DMS53 (cell line): ENCODE measurements at places on chromosomes 2 and 18.

- peak; percentile 56 for DNase-seq
Observed at GRCh38 chr18:31680831-31681568, 3.4 kb downstream of the B4GALT6 start.

GRCh38 chr2:212726403-212726802 is 187.8 kb upstream of the ERBB4 start:
- peak; percentile 53 for DNase-seq

DNA sequence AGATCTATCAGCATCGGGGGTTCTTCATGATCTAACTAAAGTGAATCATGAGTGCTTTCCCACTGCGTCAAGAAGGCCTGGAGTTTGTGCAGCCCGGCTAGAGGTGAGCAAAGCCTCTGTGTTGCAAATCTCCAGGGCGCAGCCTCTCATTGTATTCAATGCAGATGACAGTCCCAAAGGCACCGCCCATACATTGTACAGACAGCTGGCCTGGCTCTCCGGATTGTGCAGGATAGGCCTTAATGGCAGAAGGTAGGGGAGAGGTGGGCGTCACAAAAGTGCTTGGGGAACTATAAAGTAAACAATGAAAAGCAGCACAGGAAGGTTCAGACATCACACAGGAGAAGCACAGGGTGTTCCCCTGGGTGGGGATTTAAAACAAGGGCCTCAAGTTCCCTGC is 907 bp upstream of the GYPC start:
- no peak for DNase-seq

DNA sequence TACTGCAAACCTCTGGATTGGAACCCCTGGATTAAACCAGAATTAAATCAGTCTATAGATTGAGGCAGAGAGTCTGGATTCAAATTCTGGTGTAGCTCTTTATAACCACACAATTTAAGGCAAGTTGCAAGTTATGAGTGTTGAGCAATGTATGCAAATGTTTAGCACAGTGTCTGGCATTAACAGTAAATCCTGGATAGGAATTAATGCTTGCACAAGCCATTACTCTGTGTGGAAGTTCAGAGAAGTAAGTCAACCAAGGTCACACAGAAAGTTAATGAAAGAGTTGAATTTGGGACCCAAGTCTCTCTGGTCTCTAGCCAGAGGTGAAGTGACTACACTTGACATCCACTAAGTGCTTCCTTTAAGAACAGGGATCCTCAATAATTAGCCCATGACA is 2.0 kb upstream of the MARCO start:
- DNase-seq: no peak

DNA sequence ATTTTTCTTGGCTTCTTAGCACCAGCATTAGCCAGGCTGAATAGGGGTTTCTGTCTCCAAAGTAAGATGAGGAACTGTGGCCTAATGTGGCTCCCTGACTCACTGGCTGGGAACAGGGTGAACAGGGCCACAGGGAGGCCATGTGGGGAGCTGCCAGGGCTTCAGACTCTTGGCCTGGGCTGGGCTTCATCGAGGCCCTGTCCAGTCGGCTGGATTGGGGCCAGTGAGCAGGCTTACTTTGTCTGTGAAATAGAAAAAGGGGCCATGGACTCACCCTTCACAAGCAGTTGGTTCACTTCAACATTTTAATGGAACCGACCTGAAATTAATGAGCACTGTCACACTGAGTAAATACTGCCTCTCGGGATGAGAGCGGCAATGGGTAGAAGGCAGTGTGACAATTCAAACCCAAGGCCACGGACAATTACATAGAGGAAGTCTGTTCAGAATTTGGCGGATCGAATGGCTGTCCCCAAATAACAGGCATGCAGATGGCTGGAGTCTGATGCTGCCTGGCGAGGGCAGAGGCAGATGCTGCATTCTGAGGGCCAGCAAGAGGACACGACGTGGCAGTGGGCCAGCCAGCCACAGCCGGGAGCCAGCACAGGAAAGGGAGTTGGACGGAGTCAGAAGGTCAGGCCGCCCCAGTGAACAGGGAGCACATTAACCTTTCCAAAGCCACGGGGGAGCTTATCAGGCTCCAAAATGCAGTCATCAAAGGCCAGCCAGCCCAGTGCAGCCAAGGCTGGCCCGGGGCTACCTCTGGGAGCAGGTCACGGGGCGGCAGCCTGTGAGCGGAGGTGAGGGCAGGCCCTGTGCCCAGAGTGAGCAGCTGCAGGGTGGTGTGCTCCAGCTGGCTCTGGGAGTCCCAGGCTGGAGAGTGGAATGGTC is 146.6 kb upstream of the REV1 start:
- DNase-seq: no peak

DNA sequence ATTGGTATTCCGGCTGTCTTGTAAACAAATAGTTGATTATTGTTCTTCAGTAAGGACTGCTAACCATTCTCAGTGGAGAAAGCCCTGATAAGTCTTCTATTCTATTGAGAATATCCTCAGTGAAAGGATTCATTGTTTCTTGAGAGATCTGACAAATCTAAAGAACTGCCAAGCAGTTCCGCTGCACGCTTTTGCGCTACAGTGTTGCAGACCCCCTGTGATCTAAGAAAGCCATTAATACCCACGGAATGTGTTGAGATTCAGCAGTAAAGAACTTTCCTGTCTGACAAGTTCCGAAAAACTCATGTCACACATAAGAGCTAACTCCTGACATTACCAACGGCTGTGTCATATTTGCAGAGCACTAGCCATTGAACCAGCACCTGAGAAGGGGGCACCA is 63.8 kb downstream of the ZNF236 start:
- DNase-seq: no peak

- peak; percentile 73 for DNase-seq
Observed at GRCh38 chr18:25896178-25896780, 194.1 kb downstream of the SS18 start.

DNA sequence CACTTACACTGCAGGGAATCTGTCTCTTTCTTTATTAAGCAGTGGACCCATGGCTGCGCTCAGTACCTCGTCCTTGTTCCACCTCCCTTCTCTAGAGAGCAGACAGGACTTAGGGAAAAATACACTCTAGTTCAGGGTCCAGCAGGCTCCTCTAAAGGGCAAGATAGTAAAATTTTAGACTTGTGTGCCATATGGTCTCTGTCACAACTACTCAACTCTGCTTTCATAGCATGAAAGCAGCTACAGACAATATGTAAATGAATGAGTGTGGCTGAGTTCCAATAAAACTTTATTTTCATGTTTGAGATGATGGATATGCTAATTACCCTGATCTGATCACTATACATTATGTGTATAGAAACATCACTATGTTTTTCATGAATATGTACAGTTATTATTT is 163.1 kb downstream of the BABAM2 start:
- DNase-seq: no peak

- peak; percentile 89 for DNase-seq
Observed at GRCh38 chr2:79512442-79513401, at the start of gene CTNNA2. CTNNA2 (plus strand) TSS chr2:79513051.

DNA sequence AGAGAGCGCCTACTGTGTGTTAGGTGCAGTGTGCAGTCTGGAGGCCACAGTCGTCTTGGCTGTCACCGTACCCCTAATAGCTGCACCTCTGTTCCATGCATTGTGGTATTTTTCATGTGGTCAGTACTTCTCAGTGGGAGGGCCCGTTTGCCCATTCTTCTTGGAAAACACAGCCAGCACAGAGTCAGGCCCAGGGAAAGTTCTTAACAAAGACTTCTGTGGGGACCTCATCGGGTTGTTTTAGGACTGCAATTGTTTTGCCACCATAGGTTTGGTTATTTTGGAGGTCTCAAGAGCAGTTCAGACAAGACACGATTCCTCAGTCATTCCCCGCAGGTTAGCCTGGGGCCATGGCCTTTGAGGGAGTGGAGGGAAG is 62.3 kb downstream of the SMIM21 start:
- DNase-seq: no peak

GRCh38 chr2:208674919-208675318 is 268.3 kb downstream of the PTH2R start:
- DNase-seq: no peak

DNA sequence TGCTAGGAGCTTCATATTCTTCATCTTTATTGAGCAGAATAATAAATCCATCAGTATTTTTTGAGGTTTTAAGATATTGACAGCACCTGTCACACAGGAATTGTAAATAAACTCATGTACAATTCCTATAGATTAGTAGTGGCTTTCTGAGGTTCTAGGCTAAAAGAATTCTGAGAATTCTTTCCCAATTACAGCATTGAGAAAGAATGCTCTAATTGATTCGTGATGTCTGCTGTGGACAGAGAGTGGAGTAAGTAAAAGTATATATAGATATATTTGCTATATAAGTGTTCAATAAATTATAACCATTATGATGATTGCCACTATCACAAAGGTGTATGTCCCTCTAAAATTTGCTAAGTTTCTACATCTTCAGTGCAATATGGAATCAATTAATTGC is 186.5 kb upstream of the NRP2 start:
- DNase-seq: no peak

- DNase-seq: no peak
Observed at GRCh38 chr18:47968721-47969120, 38.3 kb upstream of the SMAD2 start.

DNA sequence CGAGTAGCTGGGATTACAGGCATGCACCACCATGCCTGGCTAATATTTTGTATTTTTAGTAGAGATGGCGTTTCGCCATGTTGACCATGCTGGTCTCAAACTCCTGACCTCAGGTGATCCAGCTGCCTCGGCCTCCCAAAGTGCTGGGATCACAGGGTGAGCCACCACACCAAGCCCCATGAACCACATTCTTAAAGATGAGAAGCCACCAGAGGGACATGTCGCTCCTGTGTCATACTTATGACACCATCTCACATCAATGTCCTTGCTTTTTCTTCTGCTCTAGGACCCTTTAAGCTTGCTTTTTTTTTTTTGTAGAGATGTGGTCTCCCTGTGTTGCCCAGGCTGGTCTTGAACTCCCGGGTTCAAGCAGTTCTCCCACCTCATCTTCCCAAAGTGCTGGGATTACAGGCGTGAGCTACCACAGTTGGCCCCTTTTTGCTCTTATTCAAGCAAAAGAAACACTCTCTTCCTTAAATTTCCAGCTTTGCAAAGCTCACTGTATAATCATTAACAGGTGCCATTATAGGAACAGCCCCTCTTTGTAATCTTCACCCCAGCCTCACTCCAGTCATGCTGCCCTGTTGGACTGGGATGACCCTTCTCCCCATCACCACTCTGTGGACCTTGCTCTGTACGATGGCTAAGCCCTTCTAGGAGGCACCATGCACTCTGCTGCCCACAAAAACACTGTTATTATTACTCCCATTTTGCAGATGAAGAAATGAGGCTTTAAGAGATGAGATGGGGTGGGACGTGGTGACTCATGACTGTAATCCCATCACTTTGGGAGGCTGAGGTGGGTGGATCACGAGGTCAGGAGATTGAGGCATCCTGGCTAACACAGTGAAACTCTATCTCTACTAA is 10.8 kb upstream of the KCNG3 start:
- DNase-seq: no peak

- DNase-seq: no peak
Observed at GRCh38 chr2:117686699-117687098, 127.8 kb upstream of the DDX18 start.

- no peak for DNase-seq
Observed at GRCh38 chr2:168053676-168054075, 193.7 kb downstream of the STK39 start.

- DNase-seq: no peak
Observed at GRCh38 chr2:60652832-60653340, 99.4 kb upstream of the BCL11A start.

DNA sequence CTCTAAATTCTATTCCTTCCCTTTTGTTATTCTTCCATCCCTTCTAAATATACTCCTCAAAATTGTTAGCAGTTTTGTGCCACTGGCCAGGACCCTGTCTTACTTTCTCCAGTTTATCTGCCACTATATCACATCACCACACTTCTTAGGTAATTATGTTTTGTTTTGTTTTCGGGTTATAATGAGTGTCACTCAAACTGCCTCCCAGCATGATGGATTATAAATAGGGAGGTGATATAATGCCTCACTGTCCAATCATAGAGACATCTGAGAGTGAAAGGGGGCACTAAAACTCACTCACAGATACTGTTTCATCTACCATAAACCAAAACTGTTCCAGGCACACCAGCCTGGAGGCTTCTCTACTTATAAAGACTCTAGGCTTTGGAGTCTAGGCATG is 3.5 kb downstream of the RSAD2 start:
- DNase-seq: no peak

DNA sequence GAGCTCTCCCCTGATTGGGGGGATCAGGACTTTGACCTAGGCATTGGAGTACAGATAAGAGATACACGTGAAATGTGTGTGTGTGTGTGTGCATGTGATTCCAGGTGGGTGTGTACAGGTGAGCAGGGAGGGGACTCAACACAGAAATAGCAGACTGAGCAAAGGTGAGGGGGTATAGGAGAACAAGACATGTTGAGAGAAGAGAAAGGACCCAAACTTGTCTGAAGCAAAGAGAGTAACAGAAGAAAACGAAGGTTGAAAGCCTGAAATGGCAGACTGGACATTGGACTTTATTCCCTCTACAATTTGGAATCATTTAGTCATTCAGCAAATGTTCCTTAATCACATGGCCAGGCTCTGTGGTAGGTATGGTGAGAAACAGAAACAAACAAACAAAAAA is 23.3 kb downstream of the MRO start:
- no peak for DNase-seq

DNA sequence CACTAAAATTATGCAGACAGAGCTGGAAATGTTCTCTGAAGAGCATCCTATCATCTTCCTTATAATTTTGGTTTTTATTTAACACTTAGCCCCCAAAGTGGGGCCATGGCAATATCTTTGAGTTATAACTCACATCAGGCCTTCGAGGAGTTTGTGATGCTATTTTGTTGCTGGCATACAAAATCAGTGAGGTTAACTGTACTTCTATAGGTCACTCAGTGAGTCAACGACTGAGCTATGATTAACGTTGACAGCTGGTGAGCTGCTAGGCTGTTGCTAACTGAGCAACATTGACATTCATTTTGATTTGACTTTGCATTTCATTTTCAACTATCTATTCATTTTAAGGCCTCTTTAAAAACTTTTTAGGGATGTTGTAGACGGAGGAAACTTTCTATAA is 50.0 kb downstream of the GPD2 start:
- peak; percentile 24 for DNase-seq

- peak; percentile 95 for DNase-seq
Observed at GRCh38 chr2:86213699-86214502, 14.6 kb downstream of the MRPL35 start.

DNA sequence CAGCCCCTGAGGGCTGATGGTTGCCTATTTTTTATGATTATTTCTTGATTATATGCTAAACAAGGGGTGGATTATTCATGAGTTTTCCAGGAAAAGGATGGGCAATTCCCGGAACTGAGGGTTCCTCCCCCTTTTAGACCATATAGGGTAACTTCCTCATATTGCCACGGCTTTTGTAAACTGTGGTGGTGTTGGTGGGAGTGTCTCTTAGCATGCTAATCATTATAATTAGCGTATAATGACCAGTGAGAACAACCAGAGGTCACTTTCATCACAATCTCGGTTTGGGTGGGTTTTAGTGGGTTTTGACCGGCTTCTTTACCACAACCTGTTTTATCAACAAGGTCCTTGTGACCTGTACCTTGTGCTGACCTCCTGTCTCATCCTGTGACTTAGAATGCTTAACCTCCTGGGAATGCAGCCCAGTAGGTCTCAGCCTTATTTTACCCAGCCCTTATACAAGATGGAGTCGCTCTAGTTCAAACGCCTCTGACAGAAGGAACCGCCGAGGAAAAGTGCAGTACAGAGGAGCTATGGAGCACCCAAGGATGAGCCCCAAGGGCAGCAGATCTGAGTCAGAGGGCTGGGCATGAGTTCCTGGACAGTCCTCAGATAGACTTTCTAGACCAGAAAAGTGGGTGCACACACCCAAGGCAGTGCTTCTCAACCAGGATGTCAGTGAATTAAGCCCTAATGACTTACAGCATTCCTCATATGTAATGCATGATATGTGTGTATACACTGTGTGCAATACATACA is 37.1 kb upstream of the ASAP2 start:
- DNase-seq: no peak

GRCh38 chr2:160558531-160558930 is 64.9 kb upstream of the RBMS1 start:
- no peak for DNase-seq
